ENCODE measurements at places on chromosomes 11 and 22. TPM values are rescaled to one million over a fixed set of nuclear protein-coding genes. Genes with fewer than 3 reads are reported as not detected.

GRCh38 chr11:43164831-43165230, 147.0 kb upstream of the API5 start:
- DNase-seq = no peak

DNA sequence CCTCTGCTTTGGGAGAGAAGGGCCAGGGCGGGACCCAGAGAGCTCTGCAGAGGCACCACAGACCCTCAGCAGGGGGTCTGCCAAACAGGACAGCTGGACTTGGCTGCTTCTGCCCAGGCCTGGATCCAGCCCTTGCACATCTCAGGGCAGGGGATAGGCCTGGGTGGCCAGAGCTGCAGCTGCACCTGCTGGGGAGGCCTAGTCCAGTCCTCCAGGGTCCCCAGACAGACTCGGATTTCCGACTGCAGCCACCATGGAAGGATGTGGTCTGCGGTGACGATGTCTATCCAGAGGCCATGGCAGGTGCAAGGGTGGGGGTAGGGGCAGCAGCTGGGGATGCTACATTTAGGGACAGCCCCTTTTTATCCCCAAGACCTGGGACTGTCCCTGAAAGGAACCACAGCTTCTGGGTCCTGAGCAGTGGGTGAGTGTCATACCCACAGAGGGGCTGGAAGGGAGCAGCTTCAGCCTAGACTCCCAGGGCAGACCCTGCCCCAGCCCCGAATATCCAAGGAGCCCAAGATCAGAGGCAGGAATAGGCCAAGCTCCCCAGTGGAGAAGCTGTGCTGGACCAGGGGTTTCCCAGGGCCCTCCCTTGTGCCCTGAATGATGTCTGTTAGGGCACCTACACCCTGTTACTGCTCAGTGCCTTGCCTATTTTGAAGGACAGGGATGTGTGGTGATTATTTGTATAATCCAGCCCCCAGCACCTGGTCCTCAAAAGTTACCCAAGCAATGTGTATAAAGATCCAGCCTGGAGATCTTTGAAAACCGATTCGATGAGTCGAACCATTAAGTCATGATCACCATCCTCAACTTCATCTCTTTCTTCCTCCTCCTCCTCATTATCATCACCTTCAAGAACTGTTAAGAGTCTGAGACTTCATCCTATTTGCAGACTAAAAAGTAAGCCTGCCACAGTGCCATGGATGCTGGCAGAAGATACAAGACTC, 2.5 kb upstream of the IGLL5 start:
- DNase-seq = peak; percentile 91

- DNase-seq = no peak
Measured at GRCh38 chr11:79067352-79067679, 373.5 kb downstream of the TENM4 start.

GRCh38 chr11:103942646-103943045, 93.8 kb upstream of the DDI1 start:
- DNase-seq = no peak

DNA sequence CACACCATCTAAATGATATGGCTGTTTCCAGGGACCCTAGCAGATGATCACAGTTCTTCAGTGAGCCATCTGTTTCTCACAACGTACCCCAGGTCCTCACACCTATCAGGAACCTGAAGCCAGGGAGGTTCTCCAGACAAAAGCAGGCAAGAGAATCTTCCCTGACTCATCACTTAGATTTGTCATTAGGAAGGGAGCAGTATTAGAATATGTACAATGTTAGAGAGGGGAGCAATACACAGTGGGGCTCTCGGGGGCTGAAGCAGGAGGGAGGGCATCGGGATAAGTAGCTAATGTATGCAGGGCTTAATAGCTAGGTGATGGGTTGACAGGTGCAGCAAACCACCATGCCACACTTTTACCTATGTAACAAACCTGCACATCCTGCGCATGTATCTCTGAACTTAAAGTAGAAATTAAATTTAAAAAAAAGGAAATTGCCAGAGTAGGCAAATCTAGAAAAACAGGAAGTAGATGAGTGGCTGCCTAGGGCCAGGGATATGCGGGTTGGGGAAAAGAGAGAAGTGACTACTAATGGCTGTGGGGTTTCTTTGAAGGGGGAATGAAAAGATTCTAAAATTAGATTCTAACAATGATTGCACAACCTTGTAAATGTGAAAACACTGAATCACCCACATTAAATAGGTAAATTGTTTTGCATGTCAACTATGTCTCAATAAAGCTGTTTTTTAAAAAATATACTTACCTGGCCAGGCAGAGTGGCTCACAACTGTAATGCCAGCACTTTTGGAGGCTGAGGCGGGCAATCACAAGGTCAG, 14.4 kb downstream of the C22orf42 start:
- no peak for DNase-seq

The OR8G1 gene
- total RNA-seq = not detected

The BLID gene
- not detected for total RNA-seq

The EHF gene
- total RNA-seq = not detected

The DEPDC7 gene
- total RNA-seq = not detected
